ENCODE measurements at places on chromosomes 5 and 9.

DNA sequence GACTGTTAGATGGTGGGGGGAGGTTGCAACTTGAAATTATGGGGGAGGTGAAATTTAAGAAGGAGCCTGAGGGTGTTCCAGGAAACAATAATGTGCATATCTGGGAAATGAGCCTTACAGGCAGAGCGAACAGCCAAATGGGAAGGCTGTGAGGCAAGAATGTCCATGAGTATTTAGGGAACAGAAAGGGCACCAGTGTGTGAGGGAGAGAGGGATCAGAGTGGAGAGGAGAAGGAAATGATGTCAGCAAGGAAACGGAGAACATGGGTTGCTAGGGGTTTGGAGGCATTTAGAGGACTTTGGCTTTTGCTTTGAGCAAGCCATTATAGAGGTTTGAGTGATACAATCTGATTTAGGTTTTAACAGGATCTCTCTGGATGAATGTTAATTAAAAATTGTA, 285.4 kb downstream of the TLE4 start:
- DNase-seq, result no peak

- peak; percentile 50 for DNase-seq
Measured at GRCh38 chr5:169705322-169705721, 68.2 kb downstream of the DOCK2 start.

GRCh38 chr5:145130996-145131395, 704.1 kb downstream of the PRELID2 start:
- no peak for DNase-seq

GRCh38 chr9:132324425-132324824, 30.4 kb downstream of the SETX start:
- no peak for DNase-seq

DNA sequence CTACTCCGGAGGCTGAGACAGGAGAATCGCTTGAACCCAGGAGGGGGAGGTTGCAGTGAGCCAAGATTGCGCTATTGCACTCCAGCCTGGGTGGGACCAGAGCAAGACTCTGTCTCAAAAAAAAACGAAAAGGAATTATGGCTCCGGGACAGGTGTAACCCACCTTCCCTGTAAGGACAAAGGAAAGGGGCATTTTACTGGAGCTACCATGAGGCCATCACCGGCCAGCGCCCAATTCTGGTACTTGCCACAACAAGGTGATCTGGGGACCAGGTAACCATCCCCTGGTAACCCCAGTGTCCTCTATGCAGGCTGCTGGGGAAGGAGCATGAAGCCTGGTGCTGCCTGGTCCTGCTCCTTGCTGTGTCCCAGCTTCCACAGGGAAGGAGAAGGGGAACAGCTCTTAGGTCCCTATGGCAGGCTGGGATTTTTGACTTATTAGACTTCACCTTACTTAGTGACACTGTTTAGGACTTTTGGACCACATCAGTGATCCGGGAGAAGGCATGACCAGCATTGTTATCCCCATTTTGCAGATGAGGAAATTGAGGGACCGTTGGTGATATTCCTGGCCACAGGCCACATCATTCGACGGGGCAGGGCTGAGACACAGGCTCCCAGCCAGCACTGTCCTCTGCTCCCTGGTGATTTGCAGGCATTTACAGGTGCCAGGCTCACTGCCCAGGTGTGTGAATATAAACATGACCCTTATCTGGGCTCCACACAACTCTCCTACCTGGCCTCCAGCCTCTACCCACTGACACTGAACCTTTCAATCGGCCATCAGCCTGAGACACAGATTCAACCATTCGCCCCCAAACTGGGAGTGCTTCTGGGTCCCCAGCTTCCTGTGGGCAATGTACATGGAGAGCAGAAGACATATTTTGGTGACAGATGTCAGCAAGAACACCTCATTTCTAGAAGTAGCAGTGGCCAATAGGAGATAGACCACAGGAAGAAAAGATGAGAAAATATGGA, 26.5 kb upstream of the ABO start:
- no peak for DNase-seq

- DNase-seq, result no peak
Measured at GRCh38 chr5:82859451-82860140, 217.6 kb downstream of the TMEM167A start.

- DNase-seq, result no peak
Measured at GRCh38 chr5:146731909-146732659, 146.5 kb downstream of the PPP2R2B start.

- no peak for DNase-seq
Measured at GRCh38 chr5:122909470-122910100, 64.2 kb downstream of the SNX24 start.

- DNase-seq, result no peak
Measured at GRCh38 chr9:98612061-98612752, 96.5 kb downstream of the GABBR2 start.

- DNase-seq, result peak; percentile 46
Measured at GRCh38 chr9:89919171-89919681, 314.4 kb downstream of the GADD45G start.

- no peak for DNase-seq
Measured at GRCh38 chr5:76408104-76408654, 5.1 kb downstream of the IQGAP2 start.

DNA sequence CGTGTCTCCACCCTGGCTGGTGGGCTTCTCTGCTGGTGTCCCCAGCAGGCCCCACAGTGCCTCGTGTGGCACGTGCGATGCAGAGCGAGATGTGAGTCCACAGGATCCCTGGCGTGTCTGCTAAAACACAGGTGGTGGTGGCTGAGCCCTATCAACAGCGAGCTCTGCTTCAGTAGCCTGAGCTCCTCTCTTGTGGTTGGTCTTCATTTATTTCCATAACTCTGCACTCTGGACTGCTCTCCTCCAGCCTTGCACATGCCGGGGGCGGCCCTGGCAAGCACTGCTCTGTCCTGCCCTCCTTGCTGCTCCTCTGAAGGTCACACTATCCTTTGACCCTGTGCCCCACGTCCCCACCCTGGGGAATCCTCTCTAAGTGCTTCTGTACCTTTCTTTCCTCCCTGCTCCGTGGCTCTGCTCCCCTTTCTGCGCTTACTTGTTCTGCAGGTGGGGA, 59.2 kb downstream of the NSUN2 start:
- peak; percentile 77 for DNase-seq

- DNase-seq, result no peak
Measured at GRCh38 chr9:93897075-93897970, 57.8 kb downstream of the BARX1 start.

- DNase-seq, result no peak
Measured at GRCh38 chr5:93303291-93303691, 277.7 kb downstream of the NR2F1-AS1 start.

DNA sequence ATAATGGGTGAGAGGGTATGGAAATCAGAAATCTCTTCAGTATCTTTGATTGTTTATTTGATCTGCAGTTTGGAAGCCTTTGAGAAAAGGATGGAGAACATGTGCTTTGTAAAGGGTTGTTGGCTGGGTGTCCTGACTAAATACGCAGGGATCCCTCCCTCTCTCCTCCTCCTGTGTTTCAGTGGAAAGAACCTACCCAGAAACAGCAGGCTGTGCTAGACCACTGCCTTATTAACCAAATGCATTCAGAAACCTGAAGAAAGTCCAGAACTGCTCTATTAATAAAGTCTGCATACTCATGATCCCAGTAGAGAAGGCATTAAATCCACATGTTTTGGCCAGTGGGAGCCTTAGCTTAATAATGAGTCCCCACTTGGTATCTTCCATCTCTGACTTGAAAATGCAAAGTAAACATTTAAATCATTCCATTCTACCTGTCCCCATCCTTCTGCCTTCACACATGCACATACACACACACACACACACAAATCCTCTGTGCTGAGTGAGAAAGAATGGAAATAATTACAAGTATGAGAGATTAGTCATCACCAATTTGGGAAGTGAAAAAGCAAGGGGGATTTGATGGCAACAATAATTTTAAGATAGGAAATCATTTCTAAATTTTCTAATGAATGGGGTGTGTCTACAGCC, 10.0 kb upstream of the LECT2 start:
- no peak for DNase-seq

DNA sequence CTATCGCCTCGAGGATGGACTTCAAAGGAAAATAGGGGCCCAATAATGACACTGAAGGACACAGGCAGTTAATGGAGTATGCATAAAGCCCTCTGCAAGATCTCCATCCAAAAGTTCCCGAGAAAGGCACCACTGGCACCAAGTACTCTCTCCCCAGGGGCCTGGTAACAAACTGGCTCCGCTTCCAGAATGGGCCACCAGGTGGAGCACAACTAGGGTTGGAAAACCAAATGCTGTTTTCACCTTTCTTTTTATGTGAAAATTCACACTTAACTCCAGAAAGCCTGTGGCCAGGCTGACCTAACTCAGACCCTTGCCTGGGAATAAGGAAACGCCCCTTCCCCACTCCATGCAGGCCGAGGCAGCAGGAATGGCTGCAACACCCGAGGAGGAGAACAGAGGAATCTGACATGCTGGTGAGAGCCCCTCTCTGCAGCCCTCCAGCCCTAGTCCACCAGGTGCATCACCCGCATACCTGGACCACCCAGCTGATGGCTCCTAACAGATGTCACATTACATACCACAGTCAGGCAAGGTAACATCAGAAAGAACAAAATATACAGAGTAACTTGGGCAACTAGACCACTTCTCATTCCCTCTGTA, 42.8 kb downstream of the CAMSAP1 start:
- peak; percentile 66 for DNase-seq

- no peak for DNase-seq
Measured at GRCh38 chr5:53397141-53397757, 83.2 kb upstream of the FST start.

- no peak for DNase-seq
Measured at GRCh38 chr5:84715091-84715490, 330.4 kb upstream of the EDIL3 start.

- no peak for DNase-seq
Measured at GRCh38 chr5:139821806-139822552, 26.4 kb downstream of the PSD2 start.

- no peak for DNase-seq
Measured at GRCh38 chr5:56523790-56524575, 290.9 kb upstream of the ANKRD55 start.

- DNase-seq, result no peak
Measured at GRCh38 chr5:136104306-136104965, 28.2 kb upstream of the SMAD5 start.

DNA sequence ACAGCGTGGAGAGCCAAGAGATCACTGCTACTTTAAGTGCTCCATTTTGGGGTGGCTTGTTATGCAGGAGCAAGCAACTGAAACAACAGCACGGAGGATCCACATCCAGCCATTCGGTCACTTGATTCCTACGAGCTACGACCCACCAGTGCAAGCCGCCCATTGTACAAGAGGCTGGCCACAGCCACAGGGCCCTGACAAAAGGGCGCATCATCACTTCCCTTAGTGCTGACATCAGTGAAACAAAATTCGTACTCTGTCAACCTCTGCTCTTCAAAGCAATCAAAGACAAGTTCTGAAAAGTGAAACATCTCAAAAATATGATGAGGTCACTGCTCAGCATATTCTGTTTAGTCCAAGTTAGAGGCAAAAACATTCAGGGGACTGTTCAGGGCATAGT, 168.4 kb downstream of the GADD45G start:
- DNase-seq, result no peak

- no peak for DNase-seq
Measured at GRCh38 chr5:7902201-7902600, 33.3 kb downstream of the MTRR start.

DNA sequence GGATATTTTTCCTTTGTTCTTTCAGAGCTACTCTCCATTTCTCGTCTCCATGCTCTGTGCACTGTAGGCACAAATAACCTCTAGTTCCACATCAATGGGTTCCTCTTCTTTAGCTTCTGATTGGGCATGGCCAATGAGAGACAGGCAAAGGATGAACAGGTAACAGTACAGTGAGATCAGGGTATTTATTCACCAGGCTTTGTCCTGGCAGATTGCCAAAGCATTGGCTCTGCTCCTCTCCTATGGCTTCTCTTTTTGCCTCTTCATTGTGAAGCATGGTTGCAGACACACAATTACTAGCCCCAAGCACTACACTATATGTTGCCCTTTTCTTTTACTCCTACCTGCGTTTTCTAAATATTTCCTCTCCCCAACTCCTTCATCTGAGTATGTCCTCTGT, 215.1 kb upstream of the ARRDC3 start:
- DNase-seq, result no peak

- DNase-seq, result no peak
Measured at GRCh38 chr9:135456436-135457104, 23.0 kb upstream of the PPP1R26 start.

DNA sequence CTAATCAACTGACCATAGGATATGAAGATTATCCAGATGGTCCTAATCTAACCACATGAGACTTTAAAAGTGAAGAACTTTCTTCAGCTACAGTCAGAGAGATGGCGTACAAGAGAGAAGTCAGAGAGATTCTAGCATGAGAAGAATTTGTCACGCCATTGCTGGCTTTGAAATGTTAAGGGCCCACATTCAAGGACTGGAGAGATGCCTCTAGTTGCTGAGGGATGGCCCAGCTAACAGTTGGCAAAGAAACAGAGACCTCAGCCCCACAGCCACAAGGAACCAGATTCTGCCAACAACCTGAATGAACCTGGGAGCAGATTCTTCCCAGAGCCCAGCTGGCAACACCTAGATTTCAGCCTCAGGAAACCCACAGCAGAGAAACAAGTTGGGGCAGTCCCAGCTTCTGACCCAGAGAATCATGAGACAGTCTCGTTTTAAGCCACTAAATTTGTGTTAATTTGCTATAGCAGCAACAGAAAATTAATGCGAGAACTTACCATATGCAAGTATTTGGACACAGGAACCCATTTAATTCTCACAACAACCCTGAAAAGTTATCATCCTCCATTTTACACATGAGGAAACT, 132.0 kb downstream of the MLLT3 start:
- no peak for DNase-seq

GRCh38 chr5:126961702-126962101, 68.7 kb downstream of the MARCHF3 start:
- DNase-seq, result peak; percentile 74

DNA sequence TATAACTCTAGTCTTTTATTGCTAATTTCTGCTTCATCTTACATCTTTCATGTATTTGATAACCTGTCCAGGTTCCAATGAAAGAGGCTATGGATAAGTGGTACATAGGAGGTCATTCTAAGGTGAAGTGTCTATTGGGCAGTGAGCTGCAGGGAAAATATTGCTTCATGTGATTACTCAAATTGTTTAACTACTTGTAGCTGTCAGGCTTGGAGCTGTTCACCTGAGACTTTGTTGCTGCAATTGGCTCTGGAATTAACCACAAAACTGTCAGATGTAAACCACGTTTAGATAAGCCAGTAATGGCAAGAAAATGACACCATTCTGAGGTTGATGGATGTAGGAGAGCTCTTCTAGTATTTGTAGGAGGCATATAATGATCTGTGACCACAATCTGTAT, 26.0 kb downstream of the ADAMTSL1 start:
- DNase-seq, result no peak

- DNase-seq, result no peak
Measured at GRCh38 chr9:80707120-80707519, 982.2 kb downstream of the TLE1 start.

Data from NAMALWA (cell line).